Thoracic aorta (tissue), 2 donors: ENCODE measurements at places on chromosomes 2 and 18.

- DNase-seq = no peak
Measured at GRCh38 chr18:67280486-67281242, 235.9 kb downstream of the DSEL start.

- DNase-seq = no peak
Measured at GRCh38 chr2:16040271-16041010, 100.1 kb downstream of the MYCN start.

GRCh38 chr2:120398051-120398995, 52.4 kb downstream of the INHBB start:
- no peak for DNase-seq

DNA sequence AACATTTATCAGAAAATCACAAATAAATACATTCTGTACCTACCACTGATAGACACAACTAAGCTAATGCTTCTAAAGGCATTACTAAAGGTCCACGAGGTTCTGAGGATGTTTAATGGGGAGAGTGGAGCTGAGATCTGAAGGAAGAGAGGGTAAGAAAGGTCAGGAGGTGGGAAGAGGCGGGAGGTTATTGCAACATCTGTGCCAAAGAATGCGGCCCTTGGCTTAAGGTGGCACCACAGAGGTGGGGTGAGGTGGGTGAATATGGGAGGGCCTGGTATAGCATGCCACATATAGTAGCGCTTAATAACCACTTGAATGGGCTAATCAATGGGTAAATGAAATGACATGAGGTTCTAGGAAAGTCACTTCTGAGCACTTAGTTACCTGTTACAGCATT, 217.8 kb upstream of the ATP5MC3 start:
- no peak for DNase-seq

GRCh38 chr18:44741085-44741484, 60.4 kb downstream of the SETBP1 start:
- DNase-seq = no peak

GRCh38 chr2:160916300-160916699, 243.9 kb upstream of the TANK start:
- DNase-seq = no peak

DNA sequence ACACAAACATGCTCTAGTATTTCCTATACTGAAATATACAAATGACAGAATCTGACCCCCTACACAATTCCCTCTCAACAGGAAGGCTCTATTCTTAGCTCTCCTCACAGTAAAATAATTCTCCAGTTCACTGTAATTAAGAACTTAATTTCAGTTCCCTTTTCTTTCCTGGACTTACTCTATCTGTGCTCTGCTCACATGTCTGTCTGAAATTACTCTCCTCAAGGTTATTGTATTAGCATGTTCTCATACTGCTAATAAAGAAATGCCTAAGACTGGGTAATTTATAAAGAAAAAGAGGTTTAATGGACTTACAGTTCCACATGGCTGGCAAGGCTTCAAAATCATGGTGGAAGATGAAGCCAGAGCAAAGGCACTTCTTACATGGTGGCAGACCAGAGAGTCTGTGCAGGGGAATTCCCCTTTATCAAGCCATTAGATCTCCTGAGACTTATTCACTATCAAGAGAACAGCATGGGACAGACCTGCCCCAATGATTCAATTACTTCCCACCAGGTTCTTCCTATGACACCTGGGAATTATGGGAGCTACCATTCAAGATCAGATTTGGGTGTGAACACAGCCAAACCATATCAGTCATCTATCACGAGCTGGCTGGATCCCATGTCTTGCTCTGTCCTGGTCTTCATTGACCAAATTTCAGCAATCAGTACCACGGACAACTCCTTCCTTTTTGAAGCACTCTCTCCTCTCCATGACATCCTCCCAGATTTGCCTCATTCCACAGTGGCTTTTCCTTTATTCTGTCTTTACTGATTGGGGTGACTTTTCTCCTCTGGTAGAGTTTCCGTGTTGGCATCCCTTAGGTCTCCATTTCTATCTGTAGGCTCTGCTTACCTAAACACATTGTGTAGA, 110.9 kb downstream of the GALR1 start:
- DNase-seq = no peak

DNA sequence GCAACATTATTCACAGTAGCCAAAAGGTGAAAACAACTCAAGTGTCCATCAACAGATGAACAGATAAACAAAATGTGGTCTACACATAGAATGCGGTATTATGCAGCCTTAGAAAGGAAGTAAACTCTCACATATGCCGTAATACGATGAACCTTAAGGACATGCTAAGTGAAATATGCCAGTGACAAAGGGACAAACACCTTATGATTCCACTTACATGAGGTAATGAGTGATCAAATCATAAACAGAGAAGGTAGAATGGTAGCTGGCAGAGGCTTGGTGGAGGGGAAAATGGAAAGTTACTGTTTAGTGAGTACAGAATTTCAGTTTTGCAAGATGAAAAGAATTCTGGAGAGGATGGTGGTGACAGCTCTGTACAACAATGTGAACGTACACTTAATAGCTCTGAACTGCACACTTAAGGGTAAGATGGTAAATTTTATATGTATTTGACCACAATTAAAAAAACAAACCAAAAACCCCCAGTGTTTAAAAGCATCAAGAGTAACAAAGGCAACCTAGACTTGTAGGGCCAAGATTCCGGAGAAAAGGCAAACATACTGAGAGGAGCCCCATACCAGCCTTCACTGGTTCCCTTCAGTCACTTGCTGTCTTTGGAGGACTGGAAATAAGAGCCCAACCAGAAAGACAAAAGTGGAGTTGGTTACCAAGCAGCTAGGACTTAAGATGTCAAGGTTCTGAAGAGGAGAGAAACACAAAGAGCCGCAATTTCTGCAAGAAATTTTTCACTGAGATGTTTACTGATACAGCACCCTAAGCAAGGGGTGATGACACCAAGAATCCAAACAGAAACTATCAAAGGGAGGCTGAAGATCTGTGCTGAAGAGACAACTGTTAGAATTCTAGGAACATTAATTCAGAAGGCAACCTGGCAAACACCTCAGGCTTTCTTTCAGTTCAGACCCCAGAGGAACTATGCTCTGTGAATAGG, 61.3 kb downstream of the CUL3 start:
- no peak for DNase-seq

DNA sequence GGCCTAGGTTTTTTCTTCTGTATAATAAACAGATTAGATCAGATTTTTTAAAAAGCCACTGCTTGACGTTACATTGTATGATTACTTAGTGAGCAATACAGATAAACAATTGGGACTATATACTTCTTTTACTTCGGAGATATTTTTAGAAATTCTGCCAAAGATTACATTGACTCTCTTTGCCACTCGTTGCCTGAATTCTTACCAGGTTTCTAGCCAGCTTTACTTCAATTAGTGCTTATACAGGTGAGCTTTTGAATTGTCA, 156.6 kb downstream of the HAUS1 start:
- DNase-seq = no peak

GRCh38 chr2:193583638-193584400, 1389.1 kb upstream of the TMEFF2 start:
- no peak for DNase-seq

DNA sequence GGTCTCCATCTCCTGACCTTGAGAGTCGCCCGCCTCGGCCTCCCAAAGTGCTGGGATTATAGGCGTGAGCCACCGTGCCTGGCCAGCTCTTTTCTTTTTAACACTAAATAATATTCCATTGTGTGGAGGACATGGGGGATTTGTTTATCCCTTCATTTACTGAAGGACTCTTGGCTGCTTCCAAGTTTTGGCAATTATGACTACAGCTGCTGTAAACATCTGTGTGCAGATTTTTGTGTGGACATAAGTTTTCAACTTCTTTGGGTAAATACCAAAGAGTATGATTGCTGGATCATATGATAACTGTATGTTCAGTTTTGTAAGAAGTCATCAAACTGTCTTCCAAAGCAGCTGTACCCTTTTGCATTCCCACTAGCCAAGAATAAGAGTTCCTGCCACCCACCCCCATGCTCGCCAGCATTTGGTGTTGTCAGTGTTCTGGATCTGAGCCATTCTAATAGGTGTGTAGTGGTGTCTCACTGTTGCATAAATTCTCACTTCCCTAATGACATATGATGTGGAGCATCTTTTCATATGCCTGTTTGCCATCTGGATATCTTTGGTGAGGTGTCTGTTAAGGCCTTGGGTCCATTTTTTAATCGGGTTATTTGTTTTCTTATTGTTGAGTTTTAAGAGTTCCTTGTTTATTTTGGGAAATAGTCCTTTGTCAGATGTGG, 52.2 kb downstream of the TNFRSF11A start:
- DNase-seq = no peak

- DNase-seq = no peak
Measured at GRCh38 chr2:239158641-239159475, 242.0 kb downstream of the HDAC4 start.

DNA sequence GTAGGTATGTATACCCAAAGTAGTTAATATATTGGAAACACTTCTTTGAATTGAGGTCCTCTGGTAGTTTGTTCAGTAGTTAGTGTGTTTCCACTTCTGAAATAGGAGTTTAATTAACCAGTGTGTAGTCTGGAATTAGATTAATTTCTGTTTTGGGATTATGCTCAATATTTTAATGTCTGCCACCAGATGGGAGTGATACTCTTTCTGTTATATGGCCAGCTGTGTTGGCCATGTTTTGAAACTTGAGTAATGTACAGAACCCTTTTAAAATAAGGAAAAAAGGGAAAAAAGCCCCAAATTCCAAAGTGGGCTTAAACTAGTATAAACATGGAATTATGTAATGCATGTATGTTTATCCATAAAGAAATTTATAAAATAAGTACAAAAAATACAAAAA, 147.7 kb downstream of the CTNNA2 start:
- DNase-seq = no peak

- no peak for DNase-seq
Measured at GRCh38 chr2:96522304-96523203, 14.0 kb upstream of the ARID5A start.

DNA sequence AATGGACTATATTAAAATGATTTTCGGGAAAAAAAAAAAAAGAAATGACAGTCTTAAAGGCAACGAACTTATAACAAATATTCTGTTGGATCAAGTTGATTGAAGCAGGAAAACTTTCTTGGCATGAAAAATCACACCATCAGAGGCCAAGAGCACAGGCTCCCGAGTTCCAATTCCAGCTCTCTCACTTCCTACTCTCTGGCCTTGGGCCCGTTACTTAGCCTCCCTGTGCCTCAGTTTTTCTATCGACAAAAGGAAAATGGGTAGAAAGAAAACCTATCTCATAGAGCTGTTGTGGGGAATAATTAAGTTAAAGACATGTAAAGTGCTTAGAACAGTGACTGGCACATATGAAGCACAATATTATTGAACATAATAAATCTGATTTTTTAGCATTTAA, 74.2 kb downstream of the HNRNPLL start:
- DNase-seq = no peak

GRCh38 chr2:82797469-82797868, 1661.6 kb downstream of the SUCLG1 start:
- no peak for DNase-seq

DNA sequence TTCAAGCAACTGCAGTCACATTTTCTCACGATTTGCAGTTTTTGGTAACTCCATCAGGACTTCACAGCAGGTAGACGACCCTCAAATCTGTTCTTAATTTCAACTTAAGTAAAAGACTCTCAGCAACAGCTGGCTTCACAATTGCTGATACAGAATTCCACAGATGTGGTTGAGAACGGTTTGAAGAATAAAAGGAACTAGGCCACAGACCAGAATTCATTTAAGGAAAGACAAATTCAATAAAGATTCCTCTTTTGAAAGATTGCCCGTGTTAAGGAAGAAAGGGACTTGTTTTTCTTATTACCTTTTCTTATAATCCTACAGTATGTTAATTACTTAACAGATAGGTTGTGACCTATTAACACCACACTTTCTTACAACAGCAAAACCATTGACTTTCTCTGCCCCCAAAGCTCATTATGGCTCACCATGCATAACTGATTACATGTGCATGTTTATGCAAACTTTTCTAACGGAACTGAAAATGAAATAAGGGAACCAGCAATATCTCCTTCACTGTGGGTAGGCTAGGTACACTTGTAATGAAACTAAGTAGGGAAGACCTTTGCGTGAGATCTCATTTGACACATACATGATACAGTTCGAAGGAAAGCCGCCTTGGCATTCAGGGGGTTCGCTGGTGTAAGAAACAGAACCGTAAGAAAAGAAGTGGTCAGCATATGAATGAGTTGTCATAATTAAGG, 4.7 kb upstream of the ZNF516 start:
- DNase-seq = no peak

DNA sequence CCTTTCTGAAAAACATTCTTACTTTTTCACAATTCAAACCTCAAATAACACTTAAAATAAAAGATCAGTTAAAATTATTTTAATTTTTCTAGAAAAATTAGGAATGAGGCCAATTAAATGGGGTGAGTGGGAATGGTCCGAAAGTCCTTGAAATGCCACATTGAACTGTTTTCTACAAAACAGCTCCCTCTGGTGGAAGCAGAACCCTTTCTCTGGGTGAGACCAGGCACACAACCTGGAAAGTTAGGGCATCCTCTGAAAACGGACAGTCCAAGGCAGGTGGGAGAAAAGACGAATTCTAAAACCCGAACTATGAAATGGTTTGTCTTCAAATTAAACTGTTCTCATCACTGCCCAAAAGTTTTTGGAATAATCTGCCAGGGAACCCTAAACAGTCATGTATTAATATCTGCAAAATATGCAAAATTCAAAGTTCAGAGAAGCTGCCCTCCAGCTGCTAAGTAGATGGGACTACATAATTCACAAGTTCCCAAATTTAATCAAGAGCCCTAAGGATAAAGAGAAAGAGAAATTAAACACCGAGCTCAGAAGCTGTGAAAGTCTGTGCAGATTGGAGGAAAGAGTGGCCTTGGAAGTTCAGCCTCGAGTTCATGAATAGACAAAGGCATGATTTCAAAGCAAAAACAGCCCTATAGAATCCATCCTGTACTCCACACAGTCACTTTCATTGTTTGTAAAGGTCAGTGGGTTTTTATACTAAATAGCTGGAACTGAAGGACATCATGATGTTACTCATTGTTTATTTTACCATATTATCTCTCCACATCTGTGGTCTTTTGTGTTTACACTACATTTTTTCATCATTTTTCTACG, 108.3 kb downstream of the PIEZO2 start:
- no peak for DNase-seq

- no peak for DNase-seq
Measured at GRCh38 chr2:206540757-206541156, 97.4 kb downstream of the ADAM23 start.

- DNase-seq = no peak
Measured at GRCh38 chr2:35932276-35932963, 423.2 kb upstream of the CRIM1 start.

DNA sequence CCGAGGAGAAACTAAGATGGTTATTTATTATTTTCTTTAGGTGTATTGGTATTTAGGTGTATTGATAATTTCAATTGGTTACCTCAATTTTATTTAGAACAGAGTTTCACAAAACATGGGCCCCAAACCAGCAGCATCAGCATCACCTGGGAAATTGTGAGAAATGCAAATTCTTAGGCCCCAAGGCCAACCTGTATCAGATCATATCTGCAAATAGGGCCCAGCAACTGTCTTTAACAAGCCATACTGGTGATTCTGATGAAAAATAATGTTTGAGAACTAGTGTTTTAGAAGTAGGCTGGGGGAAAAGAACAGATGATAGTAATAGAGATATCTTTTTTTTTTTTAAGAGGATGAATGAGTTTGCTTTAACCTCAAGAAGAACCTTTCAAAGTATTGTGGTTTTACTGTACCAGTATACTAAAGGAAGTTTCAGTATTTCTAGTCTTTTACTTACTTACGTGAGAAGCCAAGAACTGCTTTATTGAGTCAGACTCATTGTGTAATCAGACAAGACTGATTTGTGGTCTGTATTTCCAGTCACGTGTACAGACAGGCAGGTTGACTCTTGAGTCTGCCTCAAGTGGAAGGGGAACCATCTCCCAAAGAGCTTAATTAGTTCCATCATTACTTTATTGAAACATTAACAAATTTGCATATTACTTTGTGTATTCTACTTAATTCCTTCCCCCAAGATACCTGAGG, 60.4 kb upstream of the GAREM1 start:
- no peak for DNase-seq
